ENCODE measurements at places on chromosomes 13 and 19. TPM values are rescaled to one million over a fixed set of nuclear protein-coding genes. Genes with fewer than 3 reads are reported as not detected.

The SEMA6B gene
- 1.7 TPM for total RNA-seq

The OCEL1 gene
- total RNA-seq = 3.7 TPM

The PINLYP gene
- total RNA-seq = 3.8 TPM

The ZNF577 gene
- 11.2 TPM for total RNA-seq

The MEIOSIN gene
- total RNA-seq = not detected

The ATP4A gene
- total RNA-seq = not detected

The ZNF700 gene
- total RNA-seq = 13.6 TPM

The CBLC gene
- total RNA-seq = not detected

The LSM14A gene
- 67.8 TPM for total RNA-seq

The CEACAM21 gene
- total RNA-seq = not detected

The DHX34 gene
- 9.4 TPM for total RNA-seq

The ZNF528 gene
- total RNA-seq = 34.5 TPM

The ZNF134 gene
- total RNA-seq = 27.9 TPM

The WASF3 gene
- total RNA-seq = 18.8 TPM

The GSX1 gene
- total RNA-seq = not detected

The ZNF543 gene
- total RNA-seq = 12.4 TPM

The ENOX1 gene
- 0.65 TPM for total RNA-seq

The TMEM150B gene
- total RNA-seq = not detected

The ONECUT3 gene
- not detected for total RNA-seq

The GZMM gene
- not detected for total RNA-seq

The LYPD3 gene
- total RNA-seq = 0.26 TPM

The SYNGR4 gene
- not detected for total RNA-seq

The DAPK3 gene
- total RNA-seq = 77.7 TPM

The ZNF177 gene
- 1.0 TPM for total RNA-seq

The NLRP9 gene
- not detected for total RNA-seq

The SMIM24 gene
- total RNA-seq = not detected

The KLF2 gene
- total RNA-seq = 20.1 TPM

The FBXO27 gene
- 1.8 TPM for total RNA-seq

Data from articular chondrocyte of knee joint (primary cell).